ENCODE measurements at places on chromosomes 5 and 9. TPM values are rescaled to one million over a fixed set of nuclear protein-coding genes. Genes with fewer than 3 reads are reported as not detected.

Gene IRX1
- not detected for total RNA-seq

Gene OTP
- not detected for total RNA-seq

GRCh38 chr9:9631284-9631683 lies 981.5 kb downstream of the PTPRD start:
- H3K27ac ChIP-seq = no peak overlapping the region
- no peaks in the 10 kb centered on the region for H3K4me1 ChIP-seq
- DNase-seq = no peak
- no peak overlapping the region for H3K4me3 ChIP-seq
- H3K27me3 ChIP-seq = no peaks in the 10 kb centered on the region
- H3K36me3 ChIP-seq = no peaks in the 10 kb centered on the region

DNA sequence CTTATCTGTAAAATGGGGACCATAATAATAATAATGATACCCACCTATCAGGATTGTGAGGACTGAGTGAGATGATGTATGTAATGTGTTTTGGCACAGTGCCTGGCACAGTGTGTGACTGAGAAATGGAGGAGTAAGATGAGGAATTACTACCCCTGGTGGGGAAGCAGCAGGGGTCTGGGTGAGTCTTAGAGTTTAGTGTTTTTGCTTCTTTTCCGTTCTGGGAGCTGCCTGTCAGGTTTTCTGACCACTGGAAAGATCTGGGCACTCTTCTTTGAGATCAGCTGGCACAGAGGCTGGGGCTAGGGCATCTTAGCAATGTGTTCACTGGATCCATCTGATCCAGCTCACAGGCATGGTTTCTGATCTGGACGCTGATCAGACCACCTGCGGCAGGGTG lies 8.5 kb downstream of the LCP2 start:
- DNase-seq = no peak
- H3K36me3 ChIP-seq = no peaks in the 10 kb centered on the region
- H3K4me1 ChIP-seq = peaks cover 15% of the 10 kb centered on the region
- peak overlapping the region; percentile 88 for H3K27ac ChIP-seq

GRCh38 chr5:42621242-42621641 lies 135.4 kb upstream of the CCDC152 start:
- peaks cover 20% of the 10 kb centered on the region for H3K4me1 ChIP-seq
- H3K27ac ChIP-seq = no peak overlapping the region
- H3K27me3 ChIP-seq = no peaks in the 10 kb centered on the region
- no peaks in the 10 kb centered on the region for H3K36me3 ChIP-seq

DNA sequence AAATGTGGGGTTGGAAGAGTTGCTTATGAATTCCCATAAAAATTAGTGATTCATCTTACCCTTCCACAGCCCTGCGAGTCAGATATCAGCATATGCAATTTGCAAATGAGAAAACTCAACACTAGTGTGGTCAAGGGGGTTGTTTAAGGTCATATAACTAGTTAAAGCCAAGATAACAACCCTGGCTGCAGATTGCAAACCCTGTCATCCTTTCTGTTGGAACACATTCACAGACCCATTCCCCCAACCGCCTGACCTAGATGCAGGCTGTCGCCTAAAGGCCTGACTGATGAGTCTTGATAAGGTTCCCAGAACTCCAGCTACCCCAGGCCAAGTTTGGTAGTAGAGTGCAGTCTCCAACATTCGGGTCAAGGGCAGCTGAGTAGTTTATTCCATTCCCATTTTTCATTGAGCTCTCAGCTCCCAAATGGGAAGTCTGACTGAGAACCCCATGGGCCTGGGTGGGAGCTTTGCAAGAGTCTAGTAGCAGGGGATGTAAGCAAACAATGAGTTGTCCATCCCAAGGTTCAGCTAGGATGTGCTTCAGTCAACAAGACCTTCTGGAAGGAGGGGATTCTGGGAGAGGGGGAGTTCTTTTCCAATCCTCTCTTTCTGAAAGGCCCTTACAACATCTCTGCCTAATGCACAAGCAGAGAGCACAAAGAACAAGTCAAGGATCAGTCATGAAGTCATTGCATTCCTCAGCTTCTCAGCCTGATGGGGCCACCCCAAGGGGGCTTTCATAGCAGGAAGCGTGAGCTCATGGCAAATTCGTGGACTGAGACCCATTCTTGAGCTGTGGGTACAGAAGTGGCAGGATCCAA lies 40.3 kb downstream of the ADAM19 start:
- H3K4me1 ChIP-seq = peaks cover 25% of the 10 kb centered on the region
- no peaks in the 10 kb centered on the region for H3K36me3 ChIP-seq
- peak overlapping the region; percentile 78 for H3K27ac ChIP-seq
- no peaks in the 10 kb centered on the region for H3K27me3 ChIP-seq
- DNase-seq = peak; percentile 93
- H3K4me3 ChIP-seq = no peak overlapping the region

- no peak overlapping the region for H3K4me3 ChIP-seq
- DNase-seq = no peak
- no peaks in the 10 kb centered on the region for H3K4me1 ChIP-seq
- H3K36me3 ChIP-seq = no peaks in the 10 kb centered on the region
Observed at GRCh38 chr9:5264219-5264595, 33.0 kb downstream of the INSL4 start.
